ENCODE measurements at places on chromosomes 5 and 9.

GRCh38 chr9:22454016-22454415, 7.4 kb downstream of the DMRTA1 start:
- DNase-seq: no peak

DNA sequence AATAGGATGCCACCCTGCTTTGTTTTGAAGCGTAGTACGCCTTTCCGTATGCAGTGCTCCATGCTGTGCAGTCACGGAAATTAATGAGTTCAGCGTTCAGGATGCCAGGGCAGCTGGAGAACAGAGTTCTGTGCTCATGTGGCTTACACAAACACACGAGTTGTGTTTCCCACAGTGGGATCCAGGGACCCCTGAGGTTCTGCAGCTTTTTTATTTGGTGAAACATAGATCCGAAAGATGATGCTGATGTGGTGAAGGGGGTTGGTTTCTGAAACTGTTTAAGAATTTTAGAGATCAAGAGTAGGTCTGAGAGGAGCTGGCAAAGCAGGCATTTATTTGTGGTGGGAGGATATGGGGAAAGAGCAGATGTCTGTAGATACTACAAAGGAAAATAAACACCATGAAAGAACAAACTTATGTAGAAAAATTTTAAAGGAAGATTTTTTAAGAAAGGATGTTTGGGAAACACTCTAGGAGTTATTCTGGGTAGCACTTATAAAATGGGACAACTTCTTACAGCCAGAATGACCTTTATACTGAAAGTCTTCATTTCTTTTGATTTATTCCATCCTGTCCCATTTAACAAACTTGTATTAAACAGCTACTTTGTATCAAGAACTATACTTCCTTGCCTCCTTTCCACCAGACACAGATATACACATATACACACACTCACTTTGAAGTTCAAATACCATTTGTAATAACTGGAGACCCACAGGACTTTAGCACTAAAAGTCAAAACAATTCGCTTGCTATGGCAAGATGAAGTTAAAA, 52.7 kb downstream of the ITGA1 start:
- DNase-seq: no peak

- DNase-seq: no peak
Measured at GRCh38 chr9:107898761-107899160, 409.2 kb upstream of the KLF4 start.

- DNase-seq: no peak
Measured at GRCh38 chr5:91110686-91111085, 272.4 kb downstream of the ARRDC3 start.

- DNase-seq: no peak
Measured at GRCh38 chr5:15002173-15002572, 130.6 kb upstream of the ANKH start.

DNA sequence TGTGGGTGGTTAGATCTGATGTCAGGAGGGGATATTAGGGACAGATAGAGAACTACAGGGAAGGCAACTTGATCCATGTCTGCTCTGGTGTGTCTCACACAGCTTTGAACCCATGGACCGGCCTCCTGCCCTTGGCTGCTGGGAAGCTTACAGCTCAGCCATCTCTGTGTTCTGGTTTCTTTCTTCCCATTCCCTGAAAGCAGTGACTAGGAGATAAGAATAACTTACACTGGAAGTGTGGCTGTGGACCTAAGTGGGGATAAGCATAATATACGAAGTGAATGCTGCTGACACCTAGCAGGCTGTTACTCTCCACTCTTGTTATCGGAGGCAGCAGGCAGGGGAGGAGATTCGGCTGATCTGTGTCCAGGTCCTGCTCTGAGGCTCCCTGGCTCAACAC, 282.3 kb upstream of the TUT7 start:
- DNase-seq: no peak

DNA sequence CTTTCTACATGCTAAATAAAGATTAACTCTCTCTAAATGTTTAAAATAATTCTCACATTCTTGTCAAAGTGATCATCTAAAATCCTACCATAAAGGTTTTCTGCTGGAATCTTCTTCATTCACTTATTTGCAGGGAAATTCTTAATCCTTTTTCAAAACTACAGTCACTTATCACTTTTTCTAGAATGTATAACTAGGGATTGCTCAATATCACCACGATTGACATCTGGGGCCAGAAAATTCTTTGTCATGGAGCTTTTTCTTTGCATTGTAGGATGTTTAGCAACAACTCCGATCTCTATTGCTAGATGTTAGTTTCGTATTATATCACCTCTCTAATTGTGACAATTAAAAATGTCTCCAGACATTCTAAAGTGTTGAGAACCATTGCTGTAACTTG, 344.9 kb upstream of the PIK3R1 start:
- DNase-seq: no peak

DNA sequence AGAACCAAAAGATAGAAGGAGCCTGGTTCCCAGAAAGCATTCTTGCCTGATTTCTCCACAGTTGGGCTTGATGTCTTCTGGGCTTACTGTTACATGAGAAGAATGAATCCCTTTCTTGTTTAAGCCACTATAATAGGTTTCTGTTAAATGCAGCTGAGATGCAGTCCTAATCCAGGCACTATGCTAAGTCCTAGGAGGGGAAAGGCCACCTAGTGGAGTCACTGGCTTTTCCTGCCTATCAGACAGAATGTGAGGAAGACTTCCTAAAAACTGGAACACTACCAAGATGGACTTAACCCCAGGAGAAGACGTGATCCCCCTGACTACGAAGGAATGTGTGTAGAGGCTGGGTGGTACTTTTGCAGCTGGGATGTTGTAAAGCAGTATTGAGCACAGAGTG, 34.3 kb upstream of the FSD1L start:
- DNase-seq: no peak

DNA sequence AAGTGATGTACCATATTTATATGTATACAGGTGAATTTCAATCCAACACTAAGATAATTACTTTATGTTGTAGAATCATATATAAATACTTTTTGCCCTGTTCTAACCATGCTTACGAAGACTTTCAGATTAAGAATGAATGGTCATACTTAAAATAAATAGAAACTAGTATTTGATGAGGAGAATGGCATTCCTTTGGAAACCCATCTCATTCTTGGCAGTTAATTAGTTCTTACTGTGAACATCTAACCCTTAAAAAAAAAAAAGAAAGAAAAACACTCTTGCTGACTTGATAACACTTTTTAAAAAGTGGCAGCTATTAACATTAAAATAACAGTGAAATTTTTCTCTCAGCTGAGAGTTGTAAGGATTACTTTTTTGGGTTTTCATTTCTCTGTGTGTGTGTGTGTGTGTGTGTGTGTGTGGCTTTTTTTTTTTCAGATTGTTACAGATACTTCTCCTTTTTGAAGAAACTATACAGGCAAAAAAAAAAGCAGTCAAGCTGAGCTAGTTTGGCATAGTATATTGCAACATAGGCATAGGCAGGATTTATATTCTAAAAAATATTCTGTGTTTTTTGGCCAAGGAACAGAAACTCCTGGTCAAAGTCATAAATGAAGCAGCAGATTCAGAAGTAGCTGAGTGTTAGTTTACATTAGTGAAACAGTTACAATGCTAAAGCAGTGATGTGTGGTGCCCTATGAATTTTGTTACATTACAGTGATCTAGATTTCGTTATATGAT, 163.5 kb downstream of the CD180 start:
- DNase-seq: no peak

GRCh38 chr5:61177716-61178115, 15.4 kb upstream of the SMIM15 start:
- DNase-seq: no peak

- no peak for DNase-seq
Measured at GRCh38 chr5:128483738-128484137, 54.3 kb downstream of the FBN2 start.

DNA sequence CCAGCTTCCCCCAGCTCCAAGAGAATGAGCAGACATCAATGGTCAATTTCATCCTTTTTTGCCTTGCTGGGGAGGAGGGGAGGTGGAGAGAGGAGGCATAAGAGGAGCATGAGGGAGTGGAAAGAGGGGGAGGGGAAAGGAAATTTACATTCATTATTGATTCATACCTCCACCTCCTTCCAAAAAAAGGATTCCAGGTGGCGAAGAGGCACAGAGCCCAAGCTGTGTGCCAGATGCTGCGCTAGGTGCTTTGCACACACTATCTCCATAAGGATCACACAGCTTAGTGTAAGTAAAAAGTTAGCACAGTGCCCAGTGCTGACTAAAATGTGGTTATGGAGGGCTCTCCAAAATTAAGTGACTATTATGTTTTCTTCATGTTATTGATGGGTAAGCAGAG, 11.0 kb downstream of the ASTN2 start:
- no peak for DNase-seq

All from activated CD8-positive, alpha-beta memory T cell treated with anti-CD3 and anti-CD28 coated beads, Interleukin-2, amount 50 U/mL, for 4 hours (primary cell).